Activated CD4-positive, alpha-beta T cell treated with anti-CD3 and anti-CD28 coated beads, Interleukin-2, amount 50 U/mL, for 48 hours (primary cell): ENCODE measurements at places on chromosomes 11 and 22.

GRCh38 chr11:62671236-62671607 is 251 bp upstream of the UQCC3 start:
- DNase-seq, result no peak

GRCh38 chr11:108593923-108594434 is 411 bp upstream of the EXPH5 start:
- DNase-seq, result no peak

- DNase-seq, result no peak
Measured at GRCh38 chr11:122025757-122026156, 90.3 kb downstream of the BLID start.

DNA sequence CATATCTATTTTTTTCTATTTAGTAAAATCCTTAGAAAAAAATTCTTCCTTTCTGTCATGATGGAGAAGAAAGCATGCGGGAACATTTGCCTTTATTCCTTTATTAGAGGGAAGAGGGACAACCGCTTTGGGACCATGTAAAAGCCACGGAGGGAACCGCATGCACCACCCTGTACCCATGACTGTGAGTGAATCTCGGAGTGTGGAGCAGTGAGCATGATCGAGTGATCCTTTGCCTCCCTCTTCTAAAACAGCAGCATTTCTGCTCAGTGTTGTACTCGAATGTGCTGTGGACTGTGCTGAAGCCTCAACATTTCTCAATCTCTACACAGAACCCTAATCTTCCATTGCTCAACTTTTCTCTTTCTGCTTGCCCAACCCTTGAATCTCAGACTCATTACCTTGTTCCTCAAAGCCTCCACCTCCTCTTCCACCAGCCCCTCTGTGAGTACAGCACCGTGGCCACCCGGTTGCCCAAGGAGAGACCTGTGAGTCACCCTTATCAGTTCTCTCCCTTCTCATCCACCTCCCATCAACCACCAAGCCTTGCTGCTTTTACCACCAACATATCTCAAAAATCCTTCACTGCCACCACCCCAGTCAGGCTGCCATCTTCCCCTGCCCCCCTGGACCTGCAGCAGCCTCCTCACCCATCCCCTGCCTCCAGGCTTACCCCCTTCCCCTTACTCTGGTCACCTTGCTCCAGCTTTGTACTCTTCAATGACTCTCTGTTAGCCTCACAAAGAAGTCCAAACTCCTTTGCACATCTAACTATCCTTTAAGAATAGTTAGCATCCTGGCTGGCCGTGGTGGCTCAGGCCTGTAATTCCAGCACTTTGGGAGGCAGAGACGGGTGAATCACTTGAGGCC is 103.1 kb downstream of the NAT10 start:
- no peak for DNase-seq

DNA sequence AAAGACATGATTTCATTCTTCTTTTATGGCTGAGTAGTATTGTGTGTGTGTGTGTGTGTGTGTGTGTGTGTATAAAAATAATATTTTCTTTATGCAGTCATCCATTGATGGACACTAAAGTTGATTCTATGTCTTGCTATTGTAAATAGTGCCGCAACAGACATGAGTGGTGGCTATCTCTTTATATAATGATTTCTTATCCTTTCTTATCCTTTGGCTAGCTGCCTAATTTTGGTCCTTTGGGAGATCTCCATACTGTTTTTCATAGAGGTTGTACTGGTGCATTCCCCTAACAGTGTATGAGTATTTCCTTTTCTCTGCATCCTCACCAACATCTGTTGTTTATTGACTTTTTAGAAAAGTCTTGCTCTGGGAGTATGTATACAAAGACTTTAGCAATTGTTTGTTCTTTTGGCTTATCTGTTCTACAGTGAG is 107.0 kb downstream of the STIM1 start:
- DNase-seq, result no peak

- no peak for DNase-seq
Measured at GRCh38 chr11:45096636-45097035, 49.8 kb upstream of the PRDM11 start.

GRCh38 chr11:104700609-104701008 is 197.7 kb downstream of the CASP12 start:
- no peak for DNase-seq

GRCh38 chr22:45036154-45036553 is 26.3 kb upstream of the PHF21B start:
- no peak for DNase-seq

- DNase-seq, result no peak
Measured at GRCh38 chr11:95652002-95652472, 137.5 kb downstream of the FAM76B start.

- DNase-seq, result no peak
Measured at GRCh38 chr11:16814410-16815046, 76.1 kb downstream of the C11orf58 start.

- no peak for DNase-seq
Measured at GRCh38 chr11:48167380-48167779, 49.2 kb upstream of the OR4B1 start.

- DNase-seq, result no peak
Measured at GRCh38 chr11:31959716-31960115, 131.2 kb upstream of the RCN1 start.

DNA sequence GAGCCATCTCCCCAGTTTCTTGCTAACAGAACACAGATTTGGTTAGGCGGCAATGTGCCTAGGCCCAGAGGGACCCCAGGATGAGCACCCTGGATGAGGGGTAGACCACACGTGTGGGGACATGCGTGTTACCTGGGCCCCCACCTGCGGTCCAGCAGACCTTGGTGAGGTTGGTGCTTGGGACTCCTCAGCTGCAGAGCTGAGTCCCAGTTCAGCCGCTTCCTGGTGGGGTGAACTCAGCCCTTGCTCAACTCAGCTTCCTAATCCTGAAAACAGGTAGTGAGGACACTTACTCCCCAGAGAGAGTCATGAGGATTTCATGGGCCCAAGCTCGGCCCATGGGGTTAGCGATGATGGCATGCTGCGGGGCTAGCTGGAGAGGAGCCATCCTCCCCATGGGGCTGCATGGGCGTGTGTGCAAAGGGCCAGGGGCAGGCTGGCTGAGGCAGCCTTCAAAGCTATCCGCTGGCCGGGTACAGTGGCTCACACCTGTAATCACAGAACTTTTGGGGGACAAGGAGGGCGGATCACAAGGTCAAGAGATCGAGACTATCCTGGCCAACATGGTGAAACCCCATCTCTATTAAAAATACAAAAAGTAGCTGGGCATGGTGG is 46.9 kb upstream of the SHISAL1 start:
- no peak for DNase-seq

DNA sequence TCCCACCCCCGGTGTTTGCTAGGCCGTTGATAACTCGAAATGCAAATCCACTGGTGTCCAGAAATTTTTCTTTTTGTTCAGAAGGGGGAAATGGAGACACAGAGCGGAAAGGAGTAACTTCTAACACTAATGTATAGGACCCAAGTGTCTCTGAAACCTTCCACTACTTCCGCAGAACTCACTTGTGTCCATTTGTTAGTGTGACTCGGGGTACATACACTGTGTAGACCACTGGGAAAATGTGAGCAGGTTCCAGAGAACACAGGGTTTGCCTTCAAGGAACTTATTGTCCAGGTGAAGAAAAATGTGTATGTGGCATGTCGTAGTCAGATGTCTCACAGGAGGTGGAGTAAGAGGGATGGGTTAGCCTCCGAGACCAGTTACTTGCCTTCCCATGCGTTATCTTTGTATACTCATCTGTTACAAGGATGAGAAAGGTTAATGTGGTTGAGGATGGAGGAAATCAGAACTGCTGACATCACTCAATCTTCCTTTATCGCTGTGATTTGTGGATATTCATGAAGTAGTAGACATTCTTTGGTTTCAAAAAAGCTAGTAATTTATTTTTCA is 857 bp downstream of the ARCN1 start:
- peak; percentile 18 for DNase-seq

DNA sequence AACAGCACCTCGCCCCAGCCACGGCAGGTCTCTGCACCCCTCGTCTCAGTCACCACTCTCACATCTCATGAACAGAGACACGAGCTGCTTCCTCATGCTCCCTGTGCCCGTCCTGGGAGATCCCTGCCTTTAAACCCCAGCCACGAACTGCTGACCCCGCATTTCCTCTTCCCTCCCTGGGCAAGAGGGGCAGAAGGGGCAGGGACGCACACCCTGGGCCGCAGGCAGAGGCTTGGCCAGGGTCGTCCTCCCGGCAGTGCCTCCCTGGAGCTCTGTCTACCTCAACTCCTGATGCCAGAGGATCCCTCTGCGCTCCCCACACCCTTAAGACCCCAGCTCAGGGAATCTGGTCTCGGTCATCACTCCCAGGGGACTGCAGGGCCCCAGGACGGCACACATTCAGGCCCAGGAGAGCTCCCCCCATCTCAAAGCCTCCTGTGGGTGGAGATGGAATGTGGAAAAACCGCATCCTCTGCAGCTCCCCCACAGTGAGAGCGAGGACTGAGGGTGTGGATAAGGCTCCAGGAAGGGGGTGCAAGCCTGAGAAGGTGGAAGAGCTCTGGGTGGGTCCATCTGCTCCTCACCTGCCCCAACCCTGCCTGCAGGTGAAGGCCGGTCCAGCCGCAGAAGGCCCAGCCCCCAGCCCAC is 1.2 kb downstream of the BID start:
- no peak for DNase-seq

- no peak for DNase-seq
Measured at GRCh38 chr11:10856689-10857458, 979 bp downstream of the ZBED5 start.

- DNase-seq, result no peak
Measured at GRCh38 chr11:2835751-2836150, 49.8 kb downstream of the CDKN1C start.

DNA sequence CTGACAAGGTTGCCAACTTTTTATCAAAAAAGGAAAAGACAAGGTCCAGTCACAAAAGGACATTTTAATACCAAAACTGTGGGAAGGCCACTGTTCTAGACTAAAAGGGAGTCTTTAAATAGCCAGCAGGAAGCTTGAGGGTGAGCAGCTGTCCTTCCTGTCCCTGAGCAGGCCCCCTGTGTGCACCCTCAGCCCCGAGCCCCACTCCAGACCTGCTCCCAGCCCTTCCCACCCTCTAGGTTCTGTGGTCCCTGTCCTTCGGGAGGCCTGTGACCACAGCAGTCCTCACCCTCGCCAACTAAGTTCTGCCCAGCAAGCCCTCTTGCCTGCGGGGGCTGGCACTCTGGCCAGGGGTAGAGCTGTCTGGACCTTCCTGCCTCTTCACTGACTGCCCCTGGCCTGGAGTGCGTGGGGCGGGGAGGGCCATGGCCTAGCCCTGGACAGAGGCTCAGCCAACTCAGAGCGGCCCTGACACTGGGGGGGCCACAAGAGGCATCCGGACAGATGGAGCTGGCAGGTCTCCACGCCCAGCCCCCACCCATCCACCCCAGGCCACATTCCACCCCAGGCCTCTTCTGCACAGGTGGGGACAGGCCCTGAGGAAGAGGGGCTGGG is 1.6 kb upstream of the PLXNB2 start:
- DNase-seq, result no peak

GRCh38 chr22:31343235-31344191 is 2.6 kb downstream of the PATZ1 start:
- peak; percentile 59 for DNase-seq
